ENCODE measurements at places on chromosomes 2 and 18.

DNA sequence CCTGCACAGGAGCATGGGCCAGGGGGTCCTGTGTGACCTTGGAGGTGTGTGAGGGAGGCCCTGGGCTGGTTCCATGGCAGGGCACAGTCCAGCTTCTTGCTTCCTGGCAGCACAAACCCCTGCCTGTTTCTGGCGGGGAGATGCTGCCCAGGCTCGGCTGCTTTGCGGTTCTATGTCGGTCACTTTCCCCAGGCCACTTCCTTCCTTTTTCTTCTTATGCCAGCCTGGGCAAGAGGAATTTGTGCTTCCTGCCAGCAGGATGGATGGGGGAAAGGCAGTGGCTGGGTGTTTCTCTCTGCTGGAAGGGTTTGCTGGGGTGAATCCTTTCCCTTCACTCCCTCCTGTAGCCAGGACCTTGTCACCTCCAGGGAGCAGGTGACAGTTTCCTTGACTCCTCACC, 24.3 kb downstream of the ASAP2 start:
- no peak for DNase-seq

GRCh38 chr2:189252991-189253675, 73.6 kb upstream of the COL5A2 start:
- no peak for DNase-seq

GRCh38 chr18:76374330-76375281, 120.4 kb downstream of the ZNF516 start:
- peak; percentile 40 for DNase-seq

DNA sequence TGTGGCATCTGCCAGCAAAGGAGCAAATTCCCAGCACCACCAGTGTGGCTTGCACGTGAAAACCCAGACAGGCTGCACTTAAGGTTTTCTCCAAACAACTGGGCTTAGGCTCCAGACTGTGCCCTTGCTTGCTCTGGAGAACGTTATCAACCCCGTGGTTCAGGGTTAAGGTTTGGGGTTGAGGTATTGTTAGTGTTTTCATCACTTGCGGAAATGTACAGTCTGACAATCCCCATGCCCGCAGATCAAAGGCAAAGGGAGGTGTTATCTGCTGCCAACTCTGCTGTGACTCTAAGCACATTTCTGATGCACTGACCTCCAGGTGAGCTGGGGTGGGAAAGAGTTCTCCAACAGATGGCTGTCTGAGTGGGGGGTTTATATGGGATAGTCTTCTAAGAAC, 253.5 kb upstream of the NT5C1B start:
- DNase-seq, result no peak

- no peak for DNase-seq
Observed at GRCh38 chr2:130916438-130916705, 79.7 kb downstream of the ARHGEF4 start.

GRCh38 chr2:130981667-130982066, 111.6 kb downstream of the FAM168B start:
- DNase-seq, result no peak

- no peak for DNase-seq
Observed at GRCh38 chr2:112048887-112049286, 6.2 kb upstream of the TMEM87B start.

- DNase-seq, result no peak
Observed at GRCh38 chr18:66708646-66709045, 104.8 kb upstream of the CDH19 start.

DNA sequence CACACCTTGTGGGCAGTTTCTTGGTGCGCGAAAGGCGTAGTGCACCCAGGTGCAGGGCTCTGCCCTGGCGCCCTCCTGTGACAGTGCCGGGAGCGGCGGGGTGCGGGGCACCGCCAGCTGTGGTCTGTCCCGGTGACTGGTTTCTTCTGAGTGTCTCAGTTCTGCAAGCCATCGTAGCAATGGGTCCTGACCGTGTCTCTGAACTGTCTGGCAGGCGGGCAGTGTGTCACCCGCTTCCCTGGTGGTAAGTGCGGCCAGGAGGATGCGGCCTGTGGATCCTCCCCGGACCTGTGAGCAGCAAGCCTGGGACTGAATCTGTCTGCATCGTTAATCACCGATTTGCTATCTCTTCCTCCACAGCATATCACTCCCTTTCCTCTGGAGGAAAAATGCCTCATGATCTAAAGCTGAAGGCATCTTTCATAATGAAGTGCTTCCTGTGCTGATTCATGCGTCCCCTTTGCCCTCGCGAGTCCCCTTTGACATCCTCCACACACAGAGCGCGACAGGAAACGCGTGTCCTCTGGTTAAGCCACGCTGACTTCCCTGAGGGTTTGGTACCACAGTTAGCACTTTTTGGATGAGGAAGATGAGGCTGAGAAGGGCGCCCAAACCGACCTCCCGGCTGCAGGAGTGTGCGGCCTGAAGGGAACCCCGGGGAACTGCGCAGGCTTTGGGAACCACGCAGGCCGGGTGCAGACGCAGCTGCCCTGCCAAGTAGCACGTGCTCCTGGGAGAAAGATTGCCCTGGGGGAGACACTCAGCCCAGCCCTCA, 416.0 kb upstream of the HS6ST1 start:
- no peak for DNase-seq

DNA sequence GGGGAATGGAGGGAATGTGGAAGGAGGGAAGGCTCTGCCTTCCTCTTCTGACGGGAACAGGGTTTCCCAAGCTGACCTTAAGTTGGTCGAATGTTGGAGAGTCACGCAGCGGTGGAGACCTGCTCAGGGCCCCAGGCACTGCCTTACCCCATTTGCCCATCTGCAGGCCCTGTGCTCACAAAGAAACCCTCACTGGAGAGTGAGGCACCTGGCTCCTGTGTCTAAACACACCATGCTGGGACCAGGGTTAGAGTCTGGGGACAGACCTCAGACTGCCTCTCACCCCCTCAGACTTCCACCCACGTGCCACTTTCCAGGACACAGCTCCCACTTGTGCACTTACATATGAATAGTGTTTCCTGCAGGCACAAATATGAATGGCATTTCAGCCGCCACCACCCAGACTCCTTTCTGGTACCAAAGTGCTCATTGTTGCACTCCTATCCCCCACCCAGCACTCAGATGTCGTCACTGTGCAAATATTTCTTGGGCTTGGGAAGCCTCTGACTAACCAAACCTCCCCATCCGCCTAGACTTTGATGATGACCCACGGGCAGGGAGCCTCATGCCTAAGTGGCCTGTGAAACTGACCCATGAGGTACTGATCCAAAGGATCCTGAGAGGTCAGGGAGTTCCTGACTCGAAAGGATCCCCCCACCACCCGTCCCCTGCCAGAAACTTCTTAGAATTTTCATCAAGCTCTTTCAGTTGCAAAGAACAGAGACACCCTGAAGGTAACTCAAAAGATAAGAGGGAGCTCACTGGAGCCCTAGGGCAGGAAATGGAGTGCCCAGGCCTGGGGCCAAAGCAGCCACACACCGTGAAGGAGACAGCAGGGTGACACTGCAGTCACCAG, 78.3 kb downstream of the STPG4 start:
- DNase-seq, result no peak

GRCh38 chr2:217262911-217263310, 403.0 kb upstream of the TNP1 start:
- DNase-seq, result no peak

DNA sequence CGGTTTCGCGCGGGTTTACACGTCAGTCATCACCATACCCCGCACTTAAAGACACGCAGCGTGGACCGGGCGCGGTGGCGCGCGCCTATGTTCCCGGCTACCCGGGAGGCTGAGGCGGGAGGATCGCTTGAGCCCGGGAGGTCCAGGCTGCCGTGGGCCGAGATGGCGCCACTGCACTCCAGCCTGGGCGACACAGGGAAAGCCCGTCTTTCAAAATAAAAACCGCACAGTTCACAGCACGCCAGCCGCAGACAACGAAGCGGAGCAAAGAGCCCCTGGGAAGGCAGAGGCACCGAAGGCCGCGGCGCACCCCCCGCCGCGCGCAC, 328 bp downstream of the DTYMK start:
- DNase-seq, result peak; percentile 15

DNA sequence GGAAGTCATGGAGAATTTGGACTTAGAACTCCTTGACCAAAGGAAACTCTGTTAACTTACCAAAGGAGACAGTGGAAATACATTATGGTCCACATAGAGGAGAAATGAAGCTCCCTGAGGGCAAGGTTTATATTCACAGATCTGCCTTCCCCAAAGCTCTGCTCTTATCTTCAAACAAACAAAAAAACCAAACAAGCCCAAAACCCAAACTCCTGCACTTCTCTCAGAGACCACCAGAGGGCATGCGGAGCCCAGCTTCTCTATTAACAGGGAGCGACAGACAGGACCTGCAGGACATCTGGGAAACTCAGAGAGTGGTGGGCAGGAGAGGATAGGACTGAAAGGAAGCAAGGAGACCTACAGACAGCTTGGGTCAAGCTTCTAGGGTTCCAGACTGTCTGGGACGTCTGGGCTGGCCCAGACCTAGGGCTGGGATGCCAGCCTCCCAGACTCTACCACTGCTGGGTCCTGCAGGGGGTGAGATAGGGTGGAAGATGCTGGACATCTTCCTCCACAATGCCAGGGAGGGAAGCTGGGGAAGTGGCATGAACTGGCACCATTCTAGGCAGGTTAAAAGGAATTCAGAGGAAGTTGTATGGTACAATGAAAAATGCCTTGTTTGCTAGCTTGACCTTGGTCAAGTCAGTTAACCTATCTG, 4.0 kb upstream of the WNT10A start:
- peak; percentile 63 for DNase-seq

- no peak for DNase-seq
Observed at GRCh38 chr2:8154270-8154669, 527.6 kb upstream of the ID2 start.

DNA sequence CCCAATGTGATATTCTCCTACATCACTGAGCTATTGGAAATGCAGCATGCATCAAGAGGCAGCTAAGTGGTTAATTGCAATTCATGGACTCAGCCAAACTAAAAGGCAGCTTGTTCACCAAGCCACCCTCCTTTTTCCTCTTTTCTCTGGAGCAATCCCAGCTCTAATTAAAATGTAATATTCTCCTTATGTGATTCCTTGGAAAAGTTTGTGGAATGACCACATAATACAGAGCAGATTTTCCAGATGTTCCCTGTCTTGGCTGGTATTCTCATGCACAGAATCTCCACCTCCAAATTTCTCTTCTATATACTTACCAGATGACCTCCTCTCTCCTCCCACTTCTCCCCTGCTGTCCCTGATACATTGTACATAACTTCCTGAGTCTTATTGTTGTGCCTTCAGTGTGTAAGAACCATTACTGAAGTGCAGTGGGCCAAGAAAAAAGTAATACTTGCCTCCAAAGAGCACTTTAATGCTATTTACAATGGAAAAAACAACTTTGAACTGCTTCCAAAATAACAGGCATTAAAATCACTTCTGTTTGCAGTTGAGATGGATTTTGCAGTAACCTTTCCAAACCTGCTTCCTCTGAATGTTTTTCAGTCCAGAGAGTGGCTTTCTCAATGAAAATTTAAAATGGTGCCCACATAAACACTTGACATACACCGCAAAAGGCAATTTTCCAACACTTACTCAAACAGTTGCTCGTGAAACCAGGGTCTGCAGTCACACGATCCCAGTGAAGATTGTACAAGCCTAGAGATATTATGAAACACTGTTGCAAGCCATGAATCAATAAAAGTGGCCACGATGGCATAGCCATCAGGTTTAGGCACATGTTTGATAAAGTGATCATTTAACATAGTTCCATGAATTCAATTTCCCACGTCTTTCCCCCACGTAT, 258.0 kb downstream of the MTX2 start:
- DNase-seq, result no peak

DNA sequence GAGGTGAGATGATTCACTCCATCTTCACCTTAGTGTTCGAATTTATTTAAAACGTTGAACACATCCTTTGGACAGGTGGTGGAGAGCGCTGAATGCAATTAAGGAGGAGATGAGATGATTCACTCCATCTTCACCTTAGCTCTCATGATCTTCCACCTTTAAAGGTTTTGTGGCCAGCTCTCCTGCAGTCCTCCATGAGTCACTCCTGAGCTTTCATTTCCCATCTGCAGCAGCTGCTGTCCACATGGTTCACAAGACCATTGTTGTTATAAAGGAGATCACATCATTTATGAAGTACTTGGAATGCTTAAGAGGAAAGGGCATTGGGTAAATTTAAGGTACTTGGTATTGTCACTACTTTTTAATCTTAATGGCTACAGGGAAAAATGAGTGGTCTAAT, 298.5 kb downstream of the PAX3 start:
- no peak for DNase-seq

DNA sequence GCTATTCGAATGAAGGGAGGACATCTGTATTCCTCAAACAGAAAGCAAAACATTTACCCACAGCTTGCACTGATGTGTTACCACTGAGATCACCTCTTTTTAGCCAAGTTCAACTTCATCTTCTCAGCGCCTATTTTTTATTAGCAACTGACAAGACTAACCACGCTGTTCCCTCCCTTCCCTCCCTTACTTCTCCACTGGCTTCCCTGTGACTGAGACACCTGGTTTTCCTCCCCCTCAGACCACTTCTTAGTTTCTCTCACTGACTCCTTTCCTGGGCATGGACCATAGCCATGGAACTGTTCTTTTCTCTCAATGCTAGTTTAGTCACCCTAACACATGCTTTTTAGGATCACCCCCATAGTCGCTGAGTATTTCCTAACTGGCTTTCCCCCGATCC, 3.3 kb downstream of the L3MBTL4 start:
- DNase-seq, result no peak

DNA sequence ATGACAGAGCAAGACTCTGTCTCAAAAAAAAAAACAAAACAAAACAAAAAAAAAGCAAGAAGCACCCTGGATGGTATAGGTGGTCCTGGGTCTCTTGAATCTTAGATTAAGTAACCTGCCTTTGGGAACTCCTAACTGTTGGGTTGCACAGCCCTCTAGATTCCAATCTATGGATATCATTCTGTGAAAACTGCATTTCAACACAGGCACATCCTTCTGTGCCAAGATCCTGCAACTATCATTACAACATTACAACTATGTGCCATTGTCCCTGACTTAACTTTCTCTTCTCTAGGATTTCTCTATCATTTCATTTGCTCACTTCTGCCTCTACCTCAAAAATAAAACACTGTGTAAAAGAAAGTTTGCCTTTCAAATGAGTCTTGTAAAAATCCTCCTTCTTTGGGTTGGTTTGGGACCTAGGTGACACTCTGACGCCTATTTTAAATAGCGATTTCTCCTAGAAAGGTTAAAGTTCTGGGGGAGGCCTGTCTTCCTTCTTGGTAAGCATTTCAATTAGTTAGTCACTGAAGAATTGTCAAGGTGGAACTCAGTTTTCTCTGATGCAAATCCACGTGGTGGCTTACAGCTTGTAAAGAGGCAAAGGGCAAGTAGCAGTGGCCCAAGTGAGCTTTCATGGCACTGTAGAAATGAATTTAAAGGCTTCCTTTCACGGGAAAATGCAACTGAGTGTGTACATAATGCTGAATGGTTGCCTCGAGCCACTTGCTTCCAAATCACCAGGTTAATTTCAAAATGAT, 9.2 kb downstream of the LGALSL start:
- no peak for DNase-seq

GRCh38 chr18:76465630-76466409, 29.2 kb downstream of the ZNF516 start:
- no peak for DNase-seq

- DNase-seq, result no peak
Observed at GRCh38 chr18:47981320-47981719, 50.9 kb upstream of the SMAD2 start.

DNA sequence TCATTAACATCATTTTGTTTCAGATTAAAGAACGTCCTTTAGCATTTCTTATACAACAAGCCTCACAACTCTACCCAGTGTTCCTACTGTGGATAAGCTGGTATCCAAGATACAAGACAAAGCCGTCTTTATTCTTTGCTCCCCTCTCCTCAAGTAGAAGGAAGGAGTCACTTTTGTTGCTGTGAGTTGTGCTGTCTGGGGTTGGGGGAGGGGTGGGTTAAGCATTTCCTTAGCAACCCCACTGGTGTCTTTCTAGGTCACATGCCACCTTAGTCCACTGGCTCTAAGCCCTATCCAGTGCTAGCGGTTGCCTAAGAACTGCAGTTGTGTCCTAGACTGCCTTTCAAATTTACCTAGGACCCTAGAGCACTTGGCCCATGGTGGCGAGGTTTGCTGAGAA, 155.6 kb upstream of the PIEZO2 start:
- DNase-seq, result no peak
